ENCODE measurements at places on chromosomes 2 and 18.
A peak's percentile ranks its signal among the peaks of the same experiment; 100 is the strongest.

DNA sequence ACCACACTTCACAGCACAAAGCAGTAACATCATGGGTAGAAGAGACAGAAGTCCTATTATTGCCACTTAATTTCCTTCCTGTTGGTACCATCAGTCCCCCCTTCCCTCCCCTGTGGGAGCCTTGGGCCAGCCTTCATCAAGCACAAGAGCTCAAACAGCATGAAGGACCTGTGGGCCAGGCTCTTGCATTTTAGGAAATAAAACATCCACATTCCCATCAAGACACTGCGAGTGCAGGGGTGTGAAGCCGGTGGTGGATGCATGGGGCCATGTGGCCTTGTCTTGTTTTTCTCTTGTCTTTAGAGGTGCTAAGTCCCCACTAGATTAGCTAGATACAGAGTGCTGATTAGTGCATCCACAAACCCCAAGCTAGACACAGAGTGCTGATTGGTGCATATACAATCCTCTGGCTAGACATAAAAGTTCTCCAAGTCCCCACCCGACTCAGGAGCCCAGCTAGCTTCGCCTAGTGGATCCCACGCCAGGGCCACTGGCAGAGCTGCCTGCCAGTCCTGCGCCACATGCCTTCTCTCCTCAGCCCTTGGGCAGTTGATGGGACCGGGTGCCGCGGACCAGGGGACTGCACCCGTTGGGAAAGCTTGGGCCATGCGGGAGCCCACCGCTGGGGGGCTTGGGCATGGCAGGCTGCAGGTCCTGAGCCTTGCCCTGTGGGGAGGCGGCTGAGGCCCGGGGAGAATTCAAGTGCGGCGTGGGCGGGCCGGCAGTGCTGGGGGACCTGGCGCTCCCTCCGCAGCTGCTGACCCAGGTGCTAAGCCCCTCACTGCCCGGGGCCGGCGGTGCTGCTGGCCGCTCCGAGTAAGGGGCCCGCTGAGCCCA, 14.7 kb upstream of the PXDN start:
- no peak for DNase-seq

- no peak for DNase-seq
Measured at GRCh38 chr18:45456090-45457021, 158.9 kb upstream of the SLC14A2 start.

- DNase-seq = no peak
Measured at GRCh38 chr2:174678395-174678794, 80.8 kb upstream of the WIPF1 start.

- no peak for DNase-seq
Measured at GRCh38 chr18:72197591-72197990, 346.6 kb downstream of the CBLN2 start.

DNA sequence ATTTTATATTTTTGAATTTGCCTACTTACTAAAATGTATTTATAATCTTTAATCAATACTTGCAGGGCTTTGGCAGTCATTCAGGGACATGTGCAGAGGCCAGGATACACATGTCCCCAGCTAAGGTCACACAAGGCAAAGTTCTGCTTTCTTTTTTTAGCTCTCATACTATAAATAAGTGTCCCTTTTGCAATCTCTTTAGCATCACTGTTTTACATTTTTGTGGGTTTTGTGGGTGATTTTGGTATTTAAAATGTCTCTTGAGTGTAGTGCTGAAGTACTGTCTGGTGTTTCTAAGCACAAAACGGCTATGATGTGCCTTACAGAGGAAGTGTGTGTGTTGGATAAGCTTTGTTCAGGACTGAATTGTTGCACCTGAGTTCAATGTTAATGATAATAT, 309.0 kb upstream of the GULP1 start:
- DNase-seq = peak; percentile 97

DNA sequence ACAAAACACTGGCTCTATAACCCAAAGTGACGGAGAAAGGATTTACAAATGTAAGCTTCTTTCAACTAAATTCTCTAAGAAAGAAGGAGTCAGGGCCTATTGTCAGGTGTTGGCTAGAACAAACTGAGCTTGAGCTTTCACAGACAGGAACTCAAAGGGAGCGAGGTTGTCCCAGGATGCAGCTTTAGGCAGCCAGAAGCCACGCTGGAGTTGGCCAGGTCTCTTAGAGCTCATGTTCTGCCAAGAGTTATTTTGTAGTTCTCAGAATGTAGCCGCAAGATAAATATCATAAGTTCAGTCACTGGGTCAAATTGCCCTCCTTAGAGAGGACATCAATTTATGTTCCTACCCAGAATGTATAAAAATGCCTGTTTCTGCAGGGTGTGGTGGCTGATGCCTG, 54.1 kb upstream of the GREB1L start:
- DNase-seq = no peak

DNA sequence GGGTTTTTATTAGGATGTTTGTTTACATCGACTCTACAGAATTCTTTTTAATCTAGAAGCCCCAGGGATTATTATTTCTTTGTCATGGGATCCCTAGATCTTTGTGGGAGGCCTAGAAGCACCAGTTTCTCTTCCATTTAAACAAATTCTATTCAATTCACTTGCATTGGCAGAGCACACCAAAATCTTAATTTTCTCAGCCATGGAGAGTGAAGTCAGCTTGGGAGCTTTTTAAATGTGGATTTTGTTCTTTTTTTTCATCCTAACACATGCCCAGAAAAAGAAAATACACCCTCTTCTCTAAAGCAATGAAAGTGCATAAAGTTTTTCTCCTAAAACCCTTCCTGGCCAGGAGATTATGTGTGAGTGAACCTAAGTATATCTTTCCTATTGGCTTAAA, 38.5 kb downstream of the CDCA7 start:
- DNase-seq = no peak

DNA sequence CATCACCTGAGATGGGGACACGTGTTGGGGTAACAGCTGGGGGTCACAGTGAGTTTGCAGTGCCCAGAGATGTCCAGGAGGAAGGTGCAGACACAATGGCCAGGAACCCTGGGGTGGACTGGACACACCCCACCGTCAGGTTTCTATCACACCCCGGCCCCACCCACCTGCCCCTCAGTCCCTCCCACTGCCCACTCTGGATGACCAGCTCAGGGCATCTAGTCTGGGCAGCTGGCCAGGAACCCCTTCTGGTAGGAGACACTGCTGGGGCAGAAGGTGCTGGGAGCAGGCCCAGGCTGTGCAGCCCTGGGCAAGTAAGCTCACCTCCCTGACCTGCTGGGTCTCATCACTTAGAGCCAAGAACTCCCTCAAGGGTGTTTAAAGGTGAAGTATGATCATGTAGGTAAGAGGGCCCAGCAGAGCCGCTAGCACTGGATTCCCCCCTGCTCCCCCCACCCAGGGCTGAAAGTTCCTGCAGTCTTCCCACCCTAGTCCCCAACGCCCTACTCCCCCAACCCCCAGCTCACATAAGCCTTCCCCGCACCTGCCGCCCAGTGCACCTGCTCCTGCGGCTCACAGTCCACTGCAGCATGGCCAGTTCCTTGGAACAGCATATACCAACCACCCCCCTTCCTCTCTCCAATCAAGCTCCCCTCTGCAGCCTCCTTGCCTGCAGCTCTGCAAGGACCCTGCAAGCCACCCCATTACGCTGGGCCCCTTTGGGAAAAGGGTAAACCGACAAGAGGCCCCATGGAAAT, 17.3 kb downstream of the BIN1 start:
- no peak for DNase-seq

GRCh38 chr2:61404438-61404837, 66.4 kb downstream of the USP34 start:
- no peak for DNase-seq

Data from mesenchymal stem cell (in vitro differentiated cells and primary cell).